ENCODE measurements at places on chromosomes 2 and 18.

DNA sequence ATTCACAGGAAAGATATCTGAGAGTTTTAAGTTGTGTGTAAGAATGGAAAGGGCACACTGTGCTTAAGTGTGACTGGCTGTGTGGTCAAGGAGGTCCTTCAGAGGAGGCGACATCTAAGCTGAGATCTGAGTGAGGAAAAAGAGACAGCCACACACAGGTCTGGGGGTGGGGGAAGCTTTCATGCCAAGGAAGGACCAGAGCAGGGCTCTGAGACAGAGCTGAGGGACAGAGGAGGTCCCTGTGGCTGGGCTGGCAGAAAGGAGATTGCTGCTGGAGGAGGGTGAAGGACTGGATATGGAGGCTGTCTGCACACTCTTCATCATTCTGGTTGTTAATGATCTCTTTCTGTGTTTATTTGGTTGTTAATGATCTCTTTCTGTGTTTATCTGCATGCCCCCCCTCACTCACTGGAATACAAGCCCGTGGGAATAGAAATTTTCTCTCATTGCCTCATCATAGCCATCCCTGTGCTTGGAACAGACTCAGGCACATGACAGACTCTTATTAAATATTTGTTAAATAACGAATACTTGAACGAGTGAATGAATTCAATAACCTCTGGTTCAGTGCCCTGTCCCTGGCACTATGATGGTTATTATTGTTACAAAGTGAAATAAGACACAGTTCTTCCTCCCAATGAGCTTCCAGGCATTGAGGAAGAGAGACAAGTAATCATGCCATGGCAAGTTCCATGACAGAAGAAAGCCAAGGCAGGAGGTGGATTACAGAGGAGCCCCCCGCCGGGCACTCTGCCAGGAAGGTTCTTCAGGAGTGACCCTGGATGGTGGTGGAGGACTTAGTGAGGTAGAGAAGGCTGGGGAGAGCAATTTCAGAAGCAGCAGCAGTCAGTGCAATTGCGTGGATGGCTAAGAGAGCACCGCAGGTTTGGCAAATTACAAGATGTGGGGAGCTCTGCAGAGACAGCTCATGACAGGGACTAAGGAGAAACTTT is 399.4 kb upstream of the HS6ST1 start:
- DNase-seq, result no peak

- DNase-seq, result no peak
Observed at GRCh38 chr2:84424152-84424551, 34.9 kb downstream of the SUCLG1 start.

DNA sequence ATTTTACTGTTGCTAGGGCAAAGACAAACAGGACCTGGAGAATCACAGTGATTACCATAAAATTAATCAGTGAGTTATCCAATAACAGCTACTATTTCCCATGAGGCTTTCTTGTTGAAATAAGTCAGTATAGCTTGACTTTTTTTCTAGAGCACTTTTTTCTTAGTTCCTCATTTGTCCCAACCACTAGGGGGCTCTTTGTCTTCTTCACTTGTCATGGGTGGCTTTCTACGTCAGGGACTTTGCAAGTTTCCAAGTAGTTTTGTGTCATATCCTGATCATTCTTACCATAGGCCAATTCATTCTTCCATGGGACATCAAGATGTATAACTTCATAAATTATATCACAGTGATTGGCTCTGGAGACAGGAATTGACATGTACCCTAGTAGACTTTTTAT is 1019.6 kb upstream of the PIK3C3 start:
- no peak for DNase-seq

GRCh38 chr2:112782234-112782799 is 2.0 kb downstream of the IL1A start:
- no peak for DNase-seq

DNA sequence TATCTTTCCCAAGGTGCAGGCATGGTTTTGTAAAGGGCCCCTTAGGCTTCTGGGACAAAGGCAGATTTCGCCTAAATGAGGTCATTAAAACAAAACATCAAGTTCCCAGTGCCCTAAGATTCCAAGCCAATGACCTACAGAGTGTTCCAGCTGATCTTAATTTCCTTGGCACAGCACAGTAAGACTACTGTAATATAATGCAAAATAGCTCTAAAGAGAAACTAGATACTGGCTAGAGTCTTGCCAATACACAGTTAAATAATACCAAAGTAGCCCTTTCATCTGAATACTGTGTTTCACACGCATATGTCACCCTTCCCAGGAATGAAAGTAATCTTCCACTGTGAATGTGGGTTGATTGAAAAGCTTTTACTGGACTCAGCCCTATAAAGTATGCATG is 14.7 kb downstream of the GRB14 start:
- DNase-seq, result no peak

DNA sequence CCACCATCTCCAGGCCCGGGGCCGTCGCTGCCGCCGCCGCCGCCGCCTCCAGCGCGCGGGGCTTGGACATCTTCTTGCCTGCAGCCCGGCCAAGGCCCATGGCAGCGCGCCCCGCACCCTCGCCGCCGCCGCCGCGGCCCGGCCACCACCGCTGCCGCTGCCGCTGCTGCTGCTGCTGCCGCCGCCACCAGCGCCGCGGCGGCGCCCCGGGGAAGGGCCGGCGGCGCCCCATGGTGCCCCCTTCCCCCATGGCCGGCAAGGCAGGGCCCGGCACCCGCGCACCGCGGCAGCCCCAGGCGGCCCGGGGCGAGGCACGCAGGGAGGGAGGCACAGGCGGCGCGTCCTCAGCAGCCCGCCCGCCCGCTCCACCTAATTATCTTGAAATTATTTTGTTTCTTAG is 3057.4 kb downstream of the RPIA start:
- no peak for DNase-seq

DNA sequence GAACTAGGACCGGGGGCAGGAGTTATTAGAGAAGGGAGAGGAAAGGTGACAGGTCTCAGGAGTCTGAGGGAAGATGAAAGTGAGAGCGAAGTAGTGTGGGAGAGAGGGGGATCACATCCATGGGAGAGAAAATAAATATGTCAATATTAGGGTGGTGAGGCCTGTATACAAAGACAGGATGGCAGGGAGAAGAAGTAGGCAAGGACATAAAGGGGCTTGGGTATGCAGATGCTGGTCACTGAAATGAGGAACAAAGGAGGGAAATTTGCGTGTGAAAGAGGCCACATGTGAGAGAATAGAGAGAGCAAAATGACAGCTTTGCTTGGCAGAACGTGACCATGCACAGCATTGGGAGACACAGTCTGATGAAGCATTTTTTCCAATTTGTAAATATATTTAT is 13.6 kb downstream of the METAP1D start:
- DNase-seq, result no peak

- no peak for DNase-seq
Observed at GRCh38 chr18:58324824-58325480, 280.9 kb downstream of the NEDD4L start.

GRCh38 chr2:225355788-225356187 is 43.7 kb upstream of the NYAP2 start:
- no peak for DNase-seq

DNA sequence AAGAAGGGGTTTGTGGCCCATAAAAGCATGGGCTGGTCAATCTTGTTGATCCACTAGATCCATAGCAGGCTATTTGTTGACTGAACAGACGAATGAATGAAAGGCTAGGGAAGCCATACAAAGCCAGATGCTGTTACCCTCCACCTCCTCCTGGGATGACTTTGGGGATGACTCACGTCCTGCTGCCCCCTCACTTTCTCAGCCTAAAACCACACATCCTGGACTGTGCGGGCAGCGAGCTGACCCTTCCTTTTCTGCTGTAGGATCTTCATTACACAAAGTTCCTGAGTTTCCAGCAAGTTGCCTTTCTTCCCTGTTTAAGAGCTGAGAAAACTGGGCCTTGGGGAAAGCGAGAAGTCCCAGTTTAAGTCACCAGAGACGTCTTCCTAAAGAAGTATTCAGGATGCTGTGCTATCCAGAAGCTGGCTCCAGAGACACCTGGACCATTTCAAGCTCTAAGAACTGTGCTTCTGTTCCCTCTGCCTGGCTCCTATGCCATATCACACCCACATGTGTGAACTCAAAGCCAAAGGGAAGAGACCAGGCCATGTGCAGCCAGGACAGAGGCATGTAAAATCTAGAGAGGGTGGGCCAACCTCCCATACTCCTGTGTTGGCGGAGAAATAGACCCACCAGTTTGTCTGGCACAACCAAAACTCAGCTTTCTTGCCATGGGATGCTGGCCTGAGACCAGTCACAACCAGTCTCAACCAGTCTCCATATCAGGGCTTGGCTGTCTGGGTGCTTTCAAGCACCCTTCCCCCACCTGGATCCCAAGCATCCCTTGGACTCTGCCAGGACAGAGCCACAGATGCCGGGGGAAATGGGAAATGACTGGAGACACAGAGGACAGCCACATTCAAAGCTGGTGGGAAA is 4.7 kb upstream of the SLC20A1 start:
- no peak for DNase-seq
